ENCODE measurements at places on chromosomes 3 and 15.

DNA sequence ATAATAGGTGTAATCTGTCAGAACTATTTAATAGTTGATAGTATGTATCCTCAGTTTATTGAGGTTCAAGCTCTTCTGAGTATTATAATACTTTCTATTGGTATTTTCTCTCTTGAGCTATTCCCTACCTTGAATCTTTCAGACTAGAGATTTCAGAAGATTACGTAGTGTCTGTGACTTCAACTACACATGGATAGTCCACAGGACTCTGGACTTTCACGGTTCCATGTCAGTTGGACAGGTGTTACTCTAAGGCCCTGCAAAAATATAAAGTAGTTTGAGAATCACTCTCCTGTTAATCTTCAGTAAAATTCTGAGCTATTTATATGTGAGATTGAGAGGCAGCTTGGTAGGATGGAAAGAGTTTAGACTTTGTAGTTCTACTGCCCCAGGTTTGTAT lies 353.5 kb upstream of the TPRG1 start:
- DNase-seq, result no peak

GRCh38 chr3:126373682-126374601 lies 16.7 kb upstream of the KLF15 start:
- no peak for DNase-seq

DNA sequence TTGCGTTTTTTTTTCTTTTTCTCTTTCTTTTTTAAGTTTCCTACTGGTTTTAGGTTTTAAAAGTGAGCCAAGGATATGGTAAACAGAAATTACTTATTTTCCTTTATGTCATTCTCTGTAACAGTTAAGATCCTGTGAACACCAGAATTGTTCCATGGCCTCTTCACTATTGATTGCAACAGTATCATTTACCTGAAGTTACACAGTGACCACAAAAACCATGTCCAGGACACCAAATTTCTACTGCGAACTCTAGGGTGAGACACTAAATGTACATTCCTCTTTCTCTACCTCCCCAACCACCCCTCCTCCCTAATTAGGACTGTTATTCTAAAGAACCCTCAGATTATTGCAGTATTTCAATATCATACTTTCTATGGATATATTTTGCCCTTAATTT lies 280.9 kb downstream of the FOXP1 start:
- DNase-seq, result no peak

DNA sequence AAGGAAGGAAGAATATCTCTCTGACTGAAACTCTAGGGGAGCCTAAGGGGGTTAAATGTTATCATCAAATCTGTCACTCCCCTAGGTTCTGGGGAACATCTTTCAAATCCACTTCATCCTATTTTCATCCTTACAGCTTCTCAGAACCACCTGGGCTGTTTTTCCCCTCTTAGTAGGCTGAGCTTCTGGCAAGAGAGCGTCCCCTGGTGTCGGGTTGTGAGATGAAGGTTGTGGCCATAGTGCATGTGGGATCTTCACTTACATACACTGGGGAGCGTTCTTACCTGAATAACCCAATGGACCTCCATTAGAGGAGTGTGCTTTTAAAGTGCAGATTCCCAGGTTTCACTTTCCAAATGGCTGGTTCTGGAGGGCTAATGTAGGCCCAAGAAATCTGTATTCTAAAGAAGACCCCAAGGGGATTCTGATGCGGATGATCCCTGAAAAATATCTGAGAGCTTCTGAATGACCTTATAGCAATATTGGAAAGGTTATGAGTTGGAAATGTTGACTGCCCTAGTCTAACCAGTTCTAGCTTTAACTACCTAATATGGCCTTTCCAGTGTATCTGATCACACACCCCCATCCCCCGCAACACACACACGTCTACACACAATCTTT lies 663.7 kb downstream of the AGBL1 start:
- DNase-seq, result no peak

- no peak for DNase-seq
Observed at GRCh38 chr3:22284559-22284958, 533.5 kb upstream of the ZNF385D start.

GRCh38 chr3:113623811-113624210 lies 72.6 kb downstream of the USF3 start:
- no peak for DNase-seq

DNA sequence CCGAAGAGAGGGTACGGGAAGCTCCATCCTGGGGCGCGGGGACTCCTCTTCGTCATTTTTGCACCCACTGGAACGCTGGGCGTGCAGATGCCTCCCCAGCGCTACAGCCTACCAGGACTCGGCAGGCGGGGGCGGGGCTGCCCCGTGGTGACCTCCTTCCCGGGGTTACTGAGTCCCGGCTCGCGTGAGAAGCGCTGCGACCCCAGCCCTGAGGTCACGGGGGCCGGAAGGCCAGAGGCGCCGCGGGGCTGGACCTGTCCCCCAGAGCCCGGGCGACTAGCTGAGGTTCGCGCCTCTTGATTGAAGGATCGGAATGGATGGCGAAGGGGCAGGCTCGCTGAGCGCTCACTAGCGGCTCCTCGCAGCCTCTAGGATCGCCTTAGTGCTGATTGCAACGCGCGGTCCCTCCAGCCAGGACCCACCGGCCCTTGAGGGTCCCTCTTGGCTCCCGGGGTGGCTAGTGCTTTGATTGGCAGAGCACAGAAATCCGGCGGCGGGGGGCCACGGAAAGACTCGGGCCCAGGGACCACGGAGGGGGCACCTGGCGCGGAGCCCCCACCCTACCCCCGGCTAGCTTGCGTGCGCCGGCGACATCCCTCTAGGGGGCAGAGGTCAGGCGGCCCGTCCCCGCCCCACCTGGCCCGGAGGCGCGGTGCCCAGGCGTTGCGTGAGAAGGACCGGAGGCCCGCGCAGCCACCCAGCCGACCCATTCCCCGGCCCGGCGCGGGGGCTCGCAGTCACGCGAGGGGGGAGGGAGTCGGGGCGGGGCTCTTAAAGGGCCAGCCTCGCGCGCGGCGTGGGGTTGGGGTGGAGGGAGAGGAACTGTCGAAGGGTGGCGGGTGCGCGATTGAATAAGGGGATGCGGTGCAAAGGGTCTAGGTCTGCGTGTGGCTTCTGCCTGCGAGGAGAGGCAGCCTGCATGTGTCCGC lies 781 bp upstream of the CYP1A1 start:
- DNase-seq, result no peak

- no peak for DNase-seq
Observed at GRCh38 chr15:29822100-29822683, at the start of gene TJP1. Gene TJP1, minus strand, starts transcription at chr15:29822468. Its CDS starts 440 bp downstream, at chr15:29822028.

- no peak for DNase-seq
Observed at GRCh38 chr3:123533554-123534159, 51.2 kb downstream of the HACD2 start.

GRCh38 chr3:25578059-25578458 lies 86.6 kb downstream of the TOP2B start:
- DNase-seq, result no peak

DNA sequence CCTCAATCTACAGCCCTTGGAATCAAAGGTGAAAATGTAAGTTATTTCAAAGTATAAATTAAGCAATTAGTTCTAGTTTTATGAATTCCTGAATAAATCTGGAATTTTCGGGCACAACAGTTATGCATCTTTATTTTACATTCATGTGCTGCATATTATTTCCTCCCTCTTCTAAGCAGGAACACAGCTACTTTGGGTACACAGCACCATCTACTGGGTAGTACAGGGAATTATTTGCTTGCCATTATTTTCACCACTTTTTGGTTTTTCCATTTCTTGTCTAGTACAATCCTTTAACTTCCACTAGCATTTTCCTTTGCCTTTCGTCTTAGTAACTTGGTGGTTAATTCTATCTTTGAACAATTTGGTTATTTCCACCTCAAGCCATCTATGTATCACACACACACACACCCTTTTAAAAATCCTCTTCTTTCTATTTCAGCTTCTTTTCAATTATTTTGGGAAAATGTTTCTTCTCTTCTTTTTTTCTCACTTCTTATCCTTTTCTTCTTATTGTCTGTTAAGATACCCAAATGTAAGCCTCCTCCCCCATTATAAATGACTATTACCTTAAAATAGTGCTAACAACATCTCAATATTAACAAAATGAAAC lies 451.0 kb downstream of the MFSD1 start:
- DNase-seq, result no peak

DNA sequence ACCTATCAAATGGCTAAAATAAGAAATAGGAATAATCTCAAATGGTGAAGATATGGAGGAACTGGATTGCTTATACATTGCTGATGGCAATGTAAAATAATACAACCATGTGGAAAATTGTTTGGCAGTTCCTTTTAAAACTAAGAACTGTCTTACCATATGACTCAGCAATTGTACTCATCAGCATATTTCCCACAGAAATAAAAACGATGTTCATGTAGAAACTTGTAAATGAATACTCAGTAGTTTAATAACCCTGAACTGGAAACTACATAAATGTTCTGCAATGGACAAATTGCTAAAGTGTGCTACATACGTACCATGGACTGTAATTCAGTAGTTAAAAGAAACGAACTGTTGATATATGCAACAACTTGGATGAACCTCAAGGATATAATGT lies 253.9 kb upstream of the RBMS3 start:
- DNase-seq, result no peak

GRCh38 chr3:135157045-135157740 lies 362.1 kb downstream of the EPHB1 start:
- DNase-seq, result no peak

- DNase-seq, result no peak
Observed at GRCh38 chr3:94226078-94226477, 163.2 kb downstream of the NSUN3 start.

GRCh38 chr3:151775314-151776258 lies 38.3 kb upstream of the AADAC start:
- peak; percentile 38 for DNase-seq

GRCh38 chr3:44227632-44228031 lies 14.1 kb upstream of the TOPAZ1 start:
- no peak for DNase-seq

DNA sequence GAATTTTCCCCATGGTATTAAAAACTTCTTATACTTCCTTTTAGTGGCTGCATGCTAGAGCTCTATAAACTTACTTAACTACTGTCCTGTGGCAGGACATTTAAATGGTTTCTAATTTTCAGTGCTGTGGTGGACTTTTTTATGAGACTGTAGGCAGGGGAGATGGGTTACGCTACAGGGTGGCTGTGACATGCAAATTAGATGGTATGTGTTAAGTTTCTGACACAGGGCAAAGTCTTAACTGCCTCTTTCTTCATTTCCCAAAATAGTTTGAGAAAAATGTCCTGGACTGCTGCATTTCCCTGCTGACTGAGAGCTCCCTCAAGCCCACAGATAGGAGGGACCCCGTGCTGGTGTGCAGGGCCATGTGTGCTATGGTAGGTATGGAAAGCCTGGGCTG lies 22.0 kb downstream of the TGM4 start:
- no peak for DNase-seq

GRCh38 chr15:64029110-64029509 lies 17.2 kb downstream of the DAPK2 start:
- DNase-seq, result no peak

DNA sequence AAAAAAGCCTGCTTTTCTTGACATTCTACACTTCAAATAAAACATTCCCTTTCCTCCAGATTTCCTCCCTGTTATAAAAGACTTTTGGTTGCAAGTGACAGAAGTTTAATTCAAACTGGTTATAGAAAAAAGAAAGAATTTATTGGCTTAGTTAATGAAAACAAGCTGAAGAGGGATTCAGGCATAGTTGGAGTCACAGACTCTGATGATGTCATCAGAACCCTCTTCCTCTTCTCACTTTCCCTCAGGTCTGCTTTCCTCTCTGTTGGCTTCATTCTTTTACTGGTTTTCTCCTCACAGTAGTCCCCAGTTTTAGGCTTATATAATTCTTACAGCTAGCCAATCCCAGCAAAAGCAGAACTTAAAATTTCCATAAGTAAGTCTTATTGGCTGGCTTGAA lies 32.0 kb upstream of the MBNL1 start:
- no peak for DNase-seq

DNA sequence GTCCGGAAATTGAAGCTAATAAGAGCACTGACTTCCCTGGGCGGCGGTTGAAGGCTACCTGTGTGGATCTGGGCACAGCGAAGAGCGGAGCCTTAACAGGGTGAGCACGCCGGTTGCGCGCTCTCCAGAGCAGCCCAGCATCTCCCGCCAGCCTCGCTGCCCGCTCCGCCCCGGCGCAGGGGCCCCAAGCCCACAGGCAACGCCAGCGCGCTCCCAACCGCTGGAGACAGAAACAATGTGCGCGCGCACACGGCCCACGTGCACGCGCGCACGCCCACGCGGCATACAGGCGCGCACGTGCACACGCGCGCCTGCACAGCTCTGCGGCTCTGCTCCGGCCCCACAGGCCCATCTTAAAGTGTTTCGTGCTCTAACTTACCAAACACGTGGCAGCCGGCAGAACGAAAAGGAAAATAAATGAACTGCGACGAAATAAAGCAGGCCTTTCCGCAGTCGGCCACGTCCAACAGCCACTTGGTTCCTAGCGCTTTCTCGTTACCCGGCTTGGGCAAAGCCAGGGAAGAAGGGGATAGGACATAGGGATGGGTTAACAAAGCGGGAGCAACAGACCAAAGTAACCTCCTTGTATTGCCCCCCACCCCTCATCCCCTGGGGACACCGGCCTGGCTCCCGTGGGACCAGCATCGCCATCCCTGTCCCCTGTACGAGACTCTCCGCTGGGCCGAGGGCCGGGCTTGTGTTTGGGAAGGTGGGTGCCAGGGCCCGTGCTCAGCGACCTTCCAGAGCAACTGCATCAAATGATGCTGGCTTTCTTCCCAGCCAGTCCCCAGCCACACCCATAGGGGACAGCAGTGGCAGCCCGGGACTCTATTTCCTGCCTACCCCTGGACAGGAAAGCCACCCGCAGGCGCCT lies 203.7 kb downstream of the ABHD5 start:
- DNase-seq, result no peak

- DNase-seq, result no peak
Observed at GRCh38 chr15:69718916-69719315, 266.3 kb downstream of the RPLP1 start.

DNA sequence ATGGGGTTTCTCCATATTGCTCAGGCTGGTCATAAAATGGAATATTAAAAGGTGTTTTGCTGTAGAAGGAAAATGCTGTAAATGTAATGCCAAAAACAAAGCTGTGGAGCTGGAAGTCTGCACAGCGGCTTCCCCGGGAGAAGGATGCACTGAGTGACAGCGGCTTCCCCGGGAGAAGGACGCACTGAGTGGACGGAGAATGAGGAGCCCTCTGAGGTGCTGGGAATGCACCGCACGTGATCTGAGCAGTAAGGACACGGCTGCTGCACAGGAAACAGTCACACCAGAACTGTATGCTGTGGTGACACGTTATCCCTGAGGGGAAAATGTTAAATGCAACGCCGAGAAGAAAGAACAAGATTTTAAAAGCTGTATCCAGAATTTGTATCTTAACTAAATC lies 24.6 kb downstream of the TNK2 start:
- no peak for DNase-seq

DNA sequence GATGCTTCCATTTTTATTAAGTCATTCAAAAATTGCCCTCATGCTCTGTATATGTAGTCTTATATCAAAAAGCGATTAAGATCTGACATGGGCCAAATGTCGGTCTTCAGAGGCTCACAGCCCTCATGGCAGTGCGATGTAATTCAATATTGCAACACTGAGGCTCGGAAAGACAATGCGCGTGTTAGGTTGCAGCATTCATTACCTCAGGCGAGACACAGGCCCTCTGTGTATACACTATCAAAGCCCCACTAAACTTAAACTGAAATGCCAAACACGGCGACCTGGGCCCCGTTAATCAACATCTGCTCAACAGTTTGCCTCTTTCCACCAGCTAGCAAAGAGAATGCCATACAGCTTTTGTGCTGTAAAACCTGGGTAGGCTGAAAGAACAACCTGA lies 413.4 kb downstream of the ERC2 start:
- no peak for DNase-seq

GRCh38 chr3:33668618-33669017 lies 49.4 kb downstream of the CLASP2 start:
- no peak for DNase-seq

- no peak for DNase-seq
Observed at GRCh38 chr15:42772144-42772543, 35.2 kb upstream of the CDAN1 start.

Measured in NCI-H1436 treated with DMSO at 0.1 percent for 48 hours (cell line).